Esophagus mucosa (tissue), 1 donor: ENCODE measurements at places on chromosomes 6 and 20. TPM values are rescaled to one million over a fixed set of nuclear protein-coding genes. Genes with fewer than 3 reads are reported as not detected.

SLC17A9 gene
- total RNA-seq = 0.76 TPM

RRBP1 gene
- 74.5 TPM for total RNA-seq

BFSP1 gene
- 1.3 TPM for total RNA-seq

ZNF311 gene
- total RNA-seq = 1.1 TPM

NKX2-2 gene
- total RNA-seq = not detected

TFAP2D gene
- not detected for total RNA-seq

SLC17A2 gene
- total RNA-seq = not detected

MAS1L gene
- total RNA-seq = not detected

C6orf52 gene
- total RNA-seq = 0.84 TPM

EPPIN gene
- not detected for total RNA-seq

CRISP2 gene
- not detected for total RNA-seq

DNA sequence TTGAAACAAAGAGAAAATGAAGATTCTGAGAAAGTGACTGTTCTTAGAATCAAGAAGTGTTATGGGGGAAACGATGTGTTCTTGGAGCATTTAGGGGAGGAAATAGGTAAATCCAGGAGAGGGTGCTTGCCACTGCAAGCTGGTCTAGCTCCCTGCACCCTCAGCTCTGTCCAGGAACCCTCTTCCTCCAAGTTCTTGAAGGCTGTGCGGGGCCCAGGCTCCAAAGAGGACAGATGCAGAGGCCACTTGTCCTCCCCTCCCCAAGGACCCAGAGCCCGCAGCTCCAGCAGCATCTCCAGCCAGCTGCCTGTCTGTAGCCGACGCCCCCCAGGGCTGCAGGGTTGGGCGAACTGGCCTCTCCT is 87.9 kb downstream of the CDC5L start:
- no peak for ATAC-seq

- ATAC-seq = peak; percentile 77
Observed at GRCh38 chr6:5866547-5867051, 140.1 kb downstream of the NRN1 start.

GRCh38 chr6:20681243-20681684 is 147.0 kb downstream of the CDKAL1 start:
- ATAC-seq = no peak

GRCh38 chr20:61891916-61892649 is 173.6 kb downstream of the TAF4 start:
- ATAC-seq = no peak

DNA sequence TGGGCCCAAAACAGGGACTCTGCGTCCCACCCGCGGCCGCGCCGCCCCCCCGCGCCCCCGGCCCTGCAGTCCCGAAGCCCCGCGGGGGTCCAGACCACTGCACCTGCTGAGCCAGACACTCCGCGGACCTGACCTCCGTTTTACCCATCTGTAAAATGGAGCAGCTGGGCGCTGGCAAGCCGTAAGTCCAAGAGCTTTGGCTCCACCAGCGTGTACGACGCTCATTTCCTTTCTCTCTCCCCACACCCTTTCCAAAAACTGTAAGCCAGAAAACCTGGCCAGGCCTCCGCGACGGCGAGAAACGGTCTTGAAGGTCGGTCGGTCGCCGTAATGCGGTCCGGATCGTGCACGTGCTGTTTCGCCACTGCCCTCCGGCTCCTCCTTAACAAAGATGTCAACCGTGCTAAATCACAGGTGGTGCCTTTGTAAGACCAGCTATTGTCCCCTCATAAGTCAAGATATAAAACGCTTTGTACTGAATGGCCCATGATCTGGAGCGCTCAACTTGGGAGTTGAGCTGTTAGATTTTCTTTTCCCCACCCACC is 7.8 kb upstream of the NR2E1 start:
- ATAC-seq = no peak

- ATAC-seq = no peak
Observed at GRCh38 chr20:20680991-20681508, 31.4 kb downstream of the RALGAPA2 start.

DNA sequence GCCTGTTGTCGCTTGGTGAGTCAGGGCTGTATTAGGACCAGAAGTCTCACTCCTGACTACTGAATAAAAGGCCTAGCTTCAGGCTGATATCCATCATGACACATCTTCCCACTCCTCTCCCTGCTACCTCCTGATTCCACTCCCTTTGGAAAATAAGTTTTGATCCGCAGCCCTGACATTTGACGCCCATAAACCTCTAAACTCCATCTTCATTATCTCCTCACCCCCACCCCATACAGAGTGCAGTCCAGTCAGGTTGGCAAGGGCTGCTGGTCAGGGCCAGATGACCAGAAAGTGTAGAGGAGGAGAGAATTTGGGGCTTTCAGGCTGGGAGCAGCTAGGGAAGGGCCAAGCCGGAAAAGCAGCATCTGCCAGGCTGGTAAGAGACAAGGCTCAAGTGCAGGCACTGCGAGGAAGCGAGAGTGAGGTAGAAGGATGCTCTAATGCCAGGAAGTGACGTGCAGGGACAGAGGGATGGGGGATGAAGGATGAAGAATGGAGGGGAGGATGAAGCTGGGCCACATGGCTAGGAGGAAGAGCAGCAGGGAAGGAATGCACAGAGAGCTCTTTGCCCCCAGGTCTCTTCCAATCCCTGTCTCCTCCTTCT is 1.2 kb downstream of the GGT7 start:
- ATAC-seq = no peak

DNA sequence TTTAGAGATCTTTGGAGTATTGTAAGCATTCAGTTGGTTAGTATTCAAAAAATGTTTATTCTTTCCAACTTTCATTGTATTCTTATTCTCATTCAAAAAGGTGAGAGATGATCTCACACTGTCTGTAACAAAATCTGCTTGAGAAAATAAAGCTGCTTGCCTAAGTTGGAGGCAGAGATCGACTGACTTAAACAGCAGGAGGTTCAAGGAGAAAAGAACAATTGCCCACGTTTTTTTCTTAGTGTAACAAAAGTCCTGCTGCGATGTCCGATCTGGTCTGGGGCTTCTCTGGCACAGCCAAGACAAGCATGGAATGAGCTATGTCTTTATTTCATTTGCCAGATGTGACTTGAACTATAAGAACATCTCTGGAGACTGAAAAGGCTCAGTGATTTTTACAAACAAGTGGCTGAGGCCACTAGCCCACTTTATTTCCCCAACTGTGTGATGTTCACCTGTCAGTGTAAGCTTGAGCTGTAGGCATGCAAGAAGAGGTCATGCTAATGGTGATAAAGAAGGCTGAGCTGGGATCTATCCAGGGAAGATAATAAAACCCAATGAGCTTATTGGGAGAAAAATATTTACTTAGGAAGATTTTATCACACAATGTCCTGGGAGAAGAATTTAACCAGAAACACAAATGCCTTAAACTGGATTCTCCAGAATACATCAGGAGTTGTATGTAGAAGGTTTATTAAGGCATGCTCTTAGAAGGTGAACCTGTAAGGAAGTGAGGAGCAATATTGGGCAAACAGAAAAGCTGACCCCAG is 580.1 kb upstream of the BTBD3 start:
- ATAC-seq = no peak

DNA sequence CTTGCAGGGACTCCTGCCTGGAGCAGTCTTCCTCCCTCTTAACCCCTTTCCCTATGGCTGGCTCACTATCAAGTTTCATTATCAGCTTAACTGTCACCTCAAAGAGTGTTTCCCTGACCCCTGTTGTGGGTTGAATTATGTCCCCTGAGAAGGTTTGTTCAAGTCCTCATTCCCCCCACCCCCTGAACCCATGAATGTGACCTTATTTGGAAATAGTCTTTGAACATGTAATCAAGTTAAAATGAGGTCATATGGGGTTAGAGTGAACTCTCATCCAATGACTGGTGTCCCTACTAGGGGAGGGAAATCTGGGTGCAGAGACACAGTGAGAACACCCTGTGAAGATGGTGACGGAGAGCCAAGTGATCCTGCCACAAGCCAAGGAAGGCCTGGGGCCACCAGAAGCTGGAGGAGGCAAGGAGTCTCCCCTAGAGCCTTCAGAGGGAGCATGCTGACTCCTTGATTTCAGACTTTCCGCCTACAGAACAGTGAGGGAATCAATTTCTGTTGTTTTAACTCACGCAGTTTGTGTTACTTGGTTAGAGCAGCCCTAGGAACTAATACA is 165.2 kb upstream of the TOP1 start:
- ATAC-seq = no peak

GRCh38 chr20:15512916-15513315 is 1060.3 kb downstream of the KIF16B start:
- ATAC-seq = no peak

DNA sequence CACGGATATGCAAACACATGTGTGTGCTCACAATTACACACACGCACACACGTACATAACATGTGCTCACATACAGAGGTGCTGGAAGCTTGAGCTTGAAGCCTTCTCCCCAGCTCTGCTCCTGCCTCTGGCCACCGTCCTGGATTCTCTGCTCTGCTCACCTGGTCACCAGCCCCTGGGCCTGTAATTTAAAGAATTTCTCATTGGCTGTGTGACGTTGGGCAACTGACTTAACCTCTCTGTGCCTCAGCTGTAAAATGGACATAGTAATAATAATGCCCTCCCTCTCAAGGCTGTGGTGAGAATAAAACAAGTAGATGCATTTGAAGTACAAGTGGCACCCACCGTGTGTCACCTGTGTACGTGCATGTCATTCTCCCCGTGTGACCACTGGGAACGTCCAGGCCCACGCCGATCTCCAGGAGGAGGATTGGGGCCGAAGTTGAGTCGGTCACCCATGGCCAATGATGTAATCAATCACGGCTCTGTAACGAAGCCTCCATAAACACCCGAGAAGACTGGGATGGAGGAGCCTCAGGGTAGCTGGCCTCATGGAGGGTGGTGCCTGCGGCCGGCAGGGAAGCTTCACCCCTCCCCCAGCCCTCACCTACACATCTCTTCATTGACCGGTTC is 160.9 kb upstream of the AFDN start:
- no peak for ATAC-seq

- ATAC-seq = peak; percentile 93
Observed at GRCh38 chr6:4775494-4776130, 592 bp upstream of the CDYL start.

GRCh38 chr20:57162362-57162652 is 104.1 kb downstream of the BMP7 start:
- peak; percentile 27 for ATAC-seq

DNA sequence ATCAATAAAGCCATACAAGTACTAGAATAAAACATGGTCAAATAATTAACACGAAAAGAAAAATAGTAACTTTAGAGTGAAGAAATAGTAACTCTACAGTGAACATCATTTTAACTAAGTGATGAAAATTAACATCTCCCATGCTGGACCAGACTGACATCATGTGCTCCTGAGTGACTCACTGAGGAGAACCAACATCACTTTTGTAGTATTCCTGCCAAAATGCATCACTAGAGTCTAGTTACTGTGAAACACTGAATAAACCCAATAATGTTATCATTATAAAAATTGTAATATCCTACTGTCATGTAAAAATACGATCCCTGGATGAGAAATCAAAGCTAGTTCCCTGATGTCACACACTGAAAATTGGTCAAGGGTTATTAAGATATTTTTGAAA is 361.3 kb downstream of the CD109 start:
- ATAC-seq = no peak

GRCh38 chr20:61253264-61253639 is 1.2 kb downstream of the CDH4 start:
- ATAC-seq = no peak

DNA sequence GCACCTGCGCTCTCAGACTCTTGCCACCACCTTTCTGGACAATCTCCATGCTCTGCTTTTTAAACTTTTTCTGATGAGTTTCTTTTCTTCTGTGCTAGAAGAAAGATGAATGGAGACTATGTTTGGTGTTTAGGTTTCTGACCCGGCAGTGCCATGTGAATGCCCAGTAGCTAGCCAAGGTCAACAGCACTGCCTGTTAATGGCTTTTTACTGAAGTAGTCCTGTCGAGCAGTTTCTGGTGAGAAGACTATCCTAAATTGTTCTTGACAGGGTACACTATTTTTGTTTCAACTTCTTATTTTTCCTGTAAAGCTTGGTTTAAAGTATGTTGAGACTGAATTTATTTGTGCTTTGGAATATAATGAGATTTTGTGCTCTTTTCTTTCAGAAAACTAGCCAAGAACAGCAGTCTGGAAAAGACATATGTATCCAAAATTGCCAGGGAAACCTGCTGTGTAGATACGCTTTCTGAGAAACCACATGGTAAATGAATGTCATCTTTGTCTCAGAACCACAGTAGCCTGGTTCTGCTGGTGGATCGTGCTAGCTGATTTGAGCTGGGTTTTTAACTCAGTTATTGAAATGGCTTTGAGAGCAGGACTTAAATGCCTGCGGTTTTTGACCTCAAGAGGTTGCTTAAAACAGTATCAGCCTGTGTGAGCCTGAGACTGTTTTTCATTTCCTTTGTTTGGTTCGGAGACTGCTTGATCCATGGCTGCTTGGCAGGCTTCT is 48.1 kb downstream of the KCNS1 start:
- no peak for ATAC-seq

DNA sequence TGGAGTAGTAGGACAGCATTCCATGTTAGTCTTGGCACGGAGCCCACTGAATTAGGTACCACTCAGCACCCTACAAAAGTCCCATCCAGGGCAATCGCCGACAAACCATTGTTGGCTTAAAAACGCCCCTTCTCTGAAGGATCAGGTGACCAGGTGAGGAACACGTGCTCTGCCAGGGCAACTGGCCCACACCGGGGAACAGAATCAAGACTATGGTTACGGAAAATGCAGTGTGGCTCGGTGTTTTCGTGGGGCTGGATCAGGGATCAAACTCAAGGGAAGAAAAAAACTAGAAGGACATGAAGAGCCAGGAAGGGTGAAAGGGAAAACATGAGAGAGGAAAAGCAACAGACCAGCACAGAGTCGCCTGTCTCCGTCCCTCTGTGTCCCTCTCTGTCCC is 177.8 kb upstream of the ARID1B start:
- no peak for ATAC-seq

- peak; percentile 31 for ATAC-seq
Observed at GRCh38 chr6:154166140-154166539, 127.1 kb downstream of the OPRM1 start.

GRCh38 chr6:12582421-12583110 is 134.0 kb upstream of the PHACTR1 start:
- ATAC-seq = no peak

DNA sequence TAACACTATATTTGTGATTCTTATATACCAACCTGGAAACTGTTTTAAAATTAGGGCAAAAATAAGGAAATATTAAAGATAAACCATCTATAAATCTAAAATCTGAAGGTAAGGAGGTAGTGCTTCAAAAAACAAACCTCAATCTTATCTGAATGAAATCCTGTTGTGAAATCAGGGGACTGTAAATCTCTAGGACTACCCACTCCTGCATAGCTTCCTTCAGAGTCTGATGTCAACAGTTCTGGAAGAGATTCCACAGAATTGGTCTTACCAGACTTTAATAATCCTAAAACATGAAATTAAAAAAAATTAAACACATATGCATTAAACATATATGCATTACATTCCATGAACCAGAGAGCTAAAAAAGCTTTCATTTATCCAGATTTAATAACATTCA is 51.4 kb downstream of the IBTK start:
- no peak for ATAC-seq

GRCh38 chr6:69216127-69216526 is 580.7 kb downstream of the LMBRD1 start:
- no peak for ATAC-seq

DNA sequence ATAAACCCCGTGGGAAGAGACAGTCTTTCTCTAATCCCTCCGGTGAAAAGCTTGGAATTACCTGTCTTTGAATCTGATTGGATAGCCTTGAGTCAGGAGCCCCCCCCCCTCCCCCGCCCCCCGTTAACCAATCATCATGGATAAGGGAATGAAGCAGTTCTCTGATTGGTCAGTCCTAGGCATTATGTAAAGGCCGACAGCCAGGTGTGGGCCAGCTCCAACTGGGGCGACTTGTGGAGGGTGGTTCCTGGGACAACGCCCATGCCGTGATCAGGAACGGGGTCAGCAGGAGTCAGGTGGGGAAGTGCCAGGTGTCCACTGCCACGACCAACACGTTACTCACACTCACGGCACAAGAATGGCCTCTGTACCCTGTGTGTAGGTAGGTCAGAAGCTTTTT is 406.8 kb upstream of the SULF2 start:
- ATAC-seq = peak; percentile 28
